ENCODE measurements at places on chromosomes 7 and 10.

DNA sequence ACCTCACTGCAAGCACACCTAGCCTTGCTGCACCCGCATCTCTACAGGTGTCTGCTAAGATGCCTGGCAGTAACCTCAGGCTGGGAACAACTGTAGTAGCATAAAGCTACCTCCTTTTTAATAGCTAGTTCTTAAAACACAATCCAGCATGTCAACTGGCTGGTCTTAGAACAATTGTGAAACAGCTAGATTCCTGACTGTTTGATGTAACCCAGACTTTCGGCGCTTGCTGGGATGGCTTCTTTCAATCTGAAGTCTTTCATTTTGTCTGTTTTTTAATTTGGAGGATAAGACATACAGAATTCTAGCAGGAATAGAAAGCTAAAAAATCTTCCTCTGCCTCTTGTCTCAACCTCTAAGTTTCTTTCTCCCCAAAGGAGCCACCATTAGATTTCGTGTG is 59.8 kb downstream of the GSDME start:
- no peak for DNase-seq

DNA sequence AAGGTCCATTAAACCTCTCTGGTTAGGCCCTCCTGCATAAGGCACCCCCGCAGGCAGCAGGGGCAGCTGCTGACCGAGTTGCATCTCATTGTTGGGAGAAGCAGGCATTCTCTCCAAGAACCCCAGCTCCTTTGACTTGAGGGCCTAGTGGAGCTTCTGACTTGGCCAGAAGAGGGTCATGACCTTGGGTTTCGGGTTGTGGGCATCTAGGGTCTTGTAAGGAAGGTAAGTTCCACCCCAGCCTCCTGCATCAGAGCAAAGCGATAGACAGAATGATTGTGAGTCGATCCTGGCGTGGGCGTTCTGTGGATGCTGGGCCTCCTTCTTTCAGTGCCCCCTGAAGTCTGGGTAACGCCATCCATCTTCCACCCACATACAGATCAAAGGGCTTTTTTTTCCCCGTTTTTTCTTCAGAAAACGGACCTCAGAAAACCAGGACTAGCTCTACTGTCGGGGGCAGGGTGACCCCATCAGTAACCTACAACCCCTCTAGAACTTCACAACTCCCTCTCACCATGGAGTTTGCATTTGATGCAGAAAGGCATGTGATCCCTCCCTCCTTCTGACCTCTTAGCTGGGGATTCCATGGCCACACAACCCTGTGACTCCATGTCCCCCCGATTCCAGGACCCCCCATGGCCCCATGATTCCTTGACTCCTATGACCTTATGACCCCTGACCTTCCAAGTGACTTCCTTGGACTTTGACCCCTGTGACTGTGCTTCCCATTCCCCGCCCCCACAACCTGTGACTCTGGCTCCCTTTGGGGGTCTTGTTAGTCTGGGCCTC is 3.0 kb downstream of the SEMA4G start:
- DNase-seq = no peak

DNA sequence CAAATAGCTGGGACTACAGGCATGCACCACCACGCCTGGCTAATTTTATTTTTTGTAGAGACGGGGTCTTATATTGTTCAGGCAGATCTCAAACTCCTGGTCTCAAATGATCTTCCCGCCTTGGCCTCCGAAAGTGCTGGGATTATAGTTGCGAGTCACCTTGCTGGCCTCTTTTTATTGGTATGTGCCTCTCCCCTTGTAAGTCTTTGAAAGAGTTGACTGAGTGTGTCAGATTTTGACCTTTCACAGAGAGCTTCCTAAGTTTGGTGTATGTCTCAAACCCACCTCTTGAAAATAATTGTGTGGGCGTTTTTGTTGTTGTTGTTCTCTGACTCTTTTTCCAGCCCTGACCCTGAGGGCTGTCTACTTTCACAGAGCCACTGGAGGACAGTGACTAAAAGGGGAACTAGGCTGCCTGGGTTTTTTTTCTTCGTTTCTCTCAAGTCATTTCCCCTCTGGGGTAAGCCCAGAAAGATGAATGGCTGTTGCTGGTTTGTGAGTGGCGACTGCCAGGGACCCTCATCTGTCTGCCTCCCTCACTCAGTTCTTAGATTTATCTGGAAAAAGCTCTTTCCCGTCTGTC is 262.8 kb downstream of the ZEB1 start:
- DNase-seq = no peak

DNA sequence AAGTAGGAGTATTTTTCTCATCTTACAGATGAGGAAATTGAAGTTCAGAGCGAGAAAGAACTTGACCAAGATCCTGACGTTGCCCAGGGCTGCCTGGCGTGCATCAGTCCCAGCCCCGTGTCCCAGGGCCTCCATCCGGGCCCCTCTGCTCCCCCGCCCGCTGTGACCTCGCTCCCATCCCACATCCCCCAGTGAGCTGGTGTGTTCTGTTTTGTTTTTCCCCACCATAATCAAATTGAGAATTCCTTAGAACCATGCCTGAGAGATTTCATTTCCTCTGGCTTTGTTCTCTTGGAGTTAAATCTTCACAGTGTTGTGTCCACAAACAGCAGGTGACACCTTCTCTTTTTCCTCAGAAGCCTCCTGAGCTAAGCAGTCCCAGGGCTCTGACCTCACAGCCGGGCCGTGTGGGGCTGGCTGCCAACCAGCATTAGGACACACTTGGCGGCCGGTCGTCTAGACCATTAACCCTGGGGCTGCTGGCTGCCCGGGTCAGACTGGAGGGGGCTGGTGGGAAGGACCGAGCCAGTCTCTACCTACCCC is 44.3 kb downstream of the PFKP start:
- no peak for DNase-seq

DNA sequence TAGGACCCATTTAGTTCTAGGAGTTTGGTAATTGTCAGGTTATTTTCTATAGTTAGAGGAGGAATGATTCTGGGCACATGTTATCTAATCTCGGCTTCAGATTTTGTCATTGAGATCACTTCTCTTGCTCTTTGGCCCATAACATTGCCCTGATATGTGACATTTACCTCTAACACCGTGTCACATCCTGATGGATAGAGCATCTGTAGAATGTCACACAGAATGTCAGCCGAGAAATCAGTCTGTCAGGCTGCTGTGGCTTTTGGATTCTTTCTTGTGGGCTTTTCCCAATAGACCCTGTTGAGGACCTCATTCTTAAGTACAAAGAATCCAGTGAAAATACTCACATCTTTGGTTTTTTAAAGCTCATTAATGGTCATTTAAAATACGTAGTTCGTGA is 142.4 kb downstream of the LRRC4 start:
- DNase-seq = no peak

DNA sequence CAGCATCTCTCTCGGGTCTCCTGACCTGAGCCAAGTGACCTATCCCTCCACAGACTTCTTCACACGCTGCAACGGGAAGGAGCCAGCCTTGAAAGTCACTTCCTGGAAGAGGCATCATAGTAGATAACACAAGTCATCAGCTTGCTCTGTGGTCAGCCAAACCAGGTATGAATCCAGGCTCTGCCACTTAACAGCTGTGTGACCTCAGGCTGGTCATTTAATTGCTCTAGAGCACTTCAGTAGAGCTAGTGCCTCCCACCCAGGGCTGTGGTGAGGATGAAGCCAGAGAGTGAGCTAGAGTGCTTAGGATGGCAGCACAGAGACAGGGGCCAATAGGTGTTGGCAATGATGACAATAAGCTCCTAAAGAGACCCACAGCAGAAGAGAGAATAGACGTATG is 247.7 kb upstream of the ZMIZ1 start:
- DNase-seq = no peak

DNA sequence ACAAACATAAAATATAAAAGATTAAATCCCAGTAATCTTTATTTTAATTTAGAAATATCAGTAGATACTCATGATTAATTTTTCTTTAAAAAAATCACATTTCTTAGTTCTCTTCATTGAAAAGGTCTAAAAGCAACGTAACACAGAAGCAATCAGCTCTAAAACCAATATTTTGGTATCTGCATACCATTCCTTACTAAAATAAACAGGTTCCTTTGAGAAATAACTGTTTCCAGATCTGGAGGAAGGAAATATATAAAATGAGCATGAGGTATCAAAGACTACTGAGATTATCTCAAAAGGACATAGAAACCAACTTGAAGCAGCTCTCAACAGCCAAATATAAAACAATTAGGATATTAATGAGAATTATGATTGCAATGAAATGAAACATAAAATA is 301.0 kb upstream of the GNAI1 start:
- no peak for DNase-seq

DNA sequence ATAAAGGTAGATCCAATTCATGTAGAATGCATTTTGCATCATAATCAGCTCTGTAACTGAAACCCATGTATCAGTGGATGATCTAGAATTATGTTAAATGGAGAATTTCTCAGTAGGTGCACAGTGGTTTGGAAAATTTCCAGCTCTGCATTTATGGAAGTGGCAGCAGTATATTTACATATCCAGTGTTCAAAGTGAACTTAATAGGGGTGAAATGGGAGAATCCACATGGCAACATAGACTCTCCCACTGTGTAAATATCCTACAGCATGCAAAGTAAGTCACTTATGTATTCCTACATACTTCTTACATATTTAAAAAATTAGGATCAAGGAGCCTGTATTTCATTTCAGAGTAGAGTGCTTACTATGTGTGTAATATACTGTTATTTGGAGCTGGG is 35.3 kb downstream of the CDC14C start:
- no peak for DNase-seq

- no peak for DNase-seq
These were observed 74.8 kb downstream of the CDK1 start for GRCh38 chr10:60853107-60853506.

DNA sequence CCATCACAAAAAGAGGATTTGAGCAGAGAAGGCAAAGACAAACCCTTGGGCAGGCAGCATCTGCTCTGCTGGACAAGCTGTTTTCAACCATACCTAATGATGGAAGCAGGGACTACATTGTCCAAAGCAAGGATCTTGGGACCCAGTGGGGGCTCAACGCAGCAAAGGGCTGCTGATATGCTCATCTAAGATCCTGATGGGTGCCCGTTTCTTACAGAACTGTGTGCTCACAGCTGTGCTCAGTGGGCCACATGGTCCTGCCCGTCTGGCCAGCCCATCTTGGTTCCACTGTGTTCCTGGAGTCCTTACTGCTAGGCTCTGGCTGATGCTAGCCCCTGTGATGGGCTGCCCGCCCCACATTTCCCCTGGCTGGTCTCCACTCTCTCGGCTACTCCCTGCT is 36.1 kb downstream of the GPRIN2 start:
- DNase-seq = no peak

DNA sequence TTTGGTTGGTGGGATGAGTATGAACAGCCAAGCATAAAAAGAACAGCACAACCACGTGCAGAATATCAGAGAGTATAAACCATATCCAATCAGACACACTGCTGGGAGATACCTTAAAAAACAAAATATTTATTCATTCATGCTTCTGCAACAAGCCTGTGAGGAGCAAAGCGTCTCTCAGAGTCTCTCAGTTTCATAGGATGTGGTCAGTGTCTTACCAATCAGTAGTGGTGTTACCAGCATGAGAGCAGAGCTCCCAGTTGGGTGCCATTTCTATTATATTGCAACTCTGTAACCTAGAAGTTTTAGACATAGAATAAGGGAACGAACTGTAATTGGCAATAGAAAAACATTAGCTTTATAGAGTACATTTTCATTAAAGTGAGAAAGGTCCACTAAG is 445.9 kb upstream of the LRRN3 start:
- DNase-seq = no peak

All from activated T-helper 1 cell treated with anti-CD3 and anti-CD28 coated beads, Interleukin-2, amount 50 U/mL, for 16 hours (primary cell).